ELR (cell line): ENCODE measurements at places on chromosomes 6 and 20.

DNA sequence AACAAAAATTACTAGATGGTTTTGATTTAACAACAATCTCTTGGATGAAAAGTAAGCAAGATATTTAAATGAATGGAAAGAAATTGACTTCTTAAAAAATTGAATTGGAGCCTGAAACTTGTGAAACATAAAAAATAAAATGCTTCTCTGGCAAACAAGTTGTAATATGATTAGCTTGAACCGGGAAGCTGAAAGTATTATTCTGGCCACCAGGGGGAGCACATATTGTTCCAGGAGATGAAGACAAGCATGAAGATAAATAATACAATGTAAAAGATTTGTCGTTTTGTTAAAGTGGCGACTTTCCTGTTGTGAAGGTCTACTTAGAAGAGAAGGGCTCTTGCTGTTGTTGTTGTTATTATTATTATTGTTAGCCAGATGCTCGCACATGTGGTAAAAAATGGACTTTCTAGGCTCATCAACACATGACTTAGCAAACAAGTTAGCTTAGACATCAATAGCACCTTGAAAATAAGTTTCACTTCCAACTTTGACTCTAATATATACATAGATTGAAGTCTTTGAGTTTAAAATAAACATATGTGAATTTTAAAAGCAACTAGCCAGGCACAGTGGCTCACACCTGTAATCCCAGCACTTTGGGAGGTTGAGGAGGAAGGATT lies 14.2 kb downstream of the PAX1 start:
- peak; percentile 53 for DNase-seq

- no peak for DNase-seq
Measured at GRCh38 chr6:162190981-162191380, 536.6 kb downstream of the PRKN start.

- no peak for DNase-seq
Measured at GRCh38 chr6:70847106-70848084, 109.5 kb downstream of the B3GAT2 start.

DNA sequence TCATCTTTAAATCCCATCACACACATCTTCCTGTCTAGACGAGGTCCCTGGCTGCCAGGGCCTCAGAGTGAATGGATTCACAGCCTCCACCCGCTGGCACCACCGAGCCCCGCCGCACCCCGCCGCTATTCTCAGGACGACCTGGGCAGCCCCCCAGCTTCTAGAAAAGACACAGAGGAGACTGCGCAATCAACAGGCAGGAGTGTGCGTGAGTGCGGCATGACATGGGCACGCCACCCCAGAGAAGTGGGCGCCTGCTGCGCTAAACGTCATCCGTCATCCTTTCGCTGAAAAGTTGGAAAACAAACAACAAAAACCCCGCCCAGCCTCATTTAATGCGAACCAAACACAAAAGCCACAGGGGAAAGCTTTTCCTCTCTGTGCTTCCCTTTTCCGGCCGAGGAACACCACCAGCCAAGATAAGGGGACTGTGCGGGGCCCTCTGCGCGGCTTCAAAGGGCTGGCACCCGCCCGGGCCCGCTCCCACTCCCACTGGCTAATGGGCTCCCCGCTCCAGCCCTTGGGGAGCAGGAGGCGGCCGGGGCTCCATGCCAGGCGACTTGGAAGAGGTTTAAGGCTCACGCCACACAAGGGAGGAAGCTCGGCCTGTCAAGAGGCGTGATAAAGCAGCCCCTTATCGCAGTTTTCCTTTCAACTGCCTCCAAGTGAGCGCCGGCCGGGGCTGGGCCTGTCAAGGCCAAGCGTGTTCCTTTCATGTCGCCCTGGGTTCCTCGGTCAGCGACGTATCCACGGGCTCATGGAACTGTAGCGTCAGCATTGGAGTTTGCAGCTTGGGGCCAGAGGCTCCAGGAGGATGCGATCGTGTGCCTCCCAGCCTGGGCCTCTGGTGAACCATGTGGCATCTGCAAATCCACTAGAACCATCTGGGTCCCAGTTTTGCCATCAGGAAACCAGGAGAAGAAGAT lies 50.1 kb downstream of the NFATC2 start:
- no peak for DNase-seq

- no peak for DNase-seq
Measured at GRCh38 chr20:60559462-60559861, 601.2 kb downstream of the CDH26 start.

DNA sequence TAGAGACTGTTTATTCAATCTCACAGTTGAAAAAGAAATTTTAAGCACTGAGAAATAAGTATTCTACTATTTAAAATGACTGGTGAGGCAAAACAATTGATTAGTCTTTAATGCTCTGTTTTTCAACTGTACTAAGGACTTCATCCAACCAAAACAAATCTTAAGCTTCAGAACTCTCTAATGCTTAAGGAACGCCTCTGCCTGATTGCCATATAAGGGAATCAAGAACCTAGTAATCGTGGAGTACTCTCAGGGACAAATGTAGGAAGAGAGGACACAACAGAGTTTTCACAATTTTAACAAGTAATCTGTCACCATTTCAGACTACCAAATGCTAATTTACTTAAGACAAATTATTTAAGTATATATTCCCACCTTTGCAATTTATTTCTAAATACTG lies 16.1 kb downstream of the FBXO30 start:
- no peak for DNase-seq

DNA sequence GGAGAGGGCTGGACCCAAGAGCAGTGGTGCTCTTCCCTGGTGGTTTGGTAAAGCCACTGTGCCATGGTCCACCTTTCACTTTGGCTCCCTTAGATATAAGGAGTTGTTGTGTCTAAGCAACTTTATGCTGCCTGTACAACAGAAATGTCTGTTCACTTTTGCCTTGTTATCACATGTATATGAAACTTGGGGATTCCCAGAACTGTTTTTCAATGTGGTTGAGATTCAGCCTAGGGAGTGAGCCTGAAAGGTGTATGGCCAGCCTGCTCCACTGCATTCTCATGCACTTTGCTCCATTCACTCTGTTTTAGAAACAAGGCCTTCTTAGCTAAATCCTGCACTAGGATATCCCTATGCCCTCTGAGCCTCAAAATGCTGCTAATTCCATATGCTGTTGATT lies 234.5 kb upstream of the THEMIS start:
- DNase-seq: no peak

DNA sequence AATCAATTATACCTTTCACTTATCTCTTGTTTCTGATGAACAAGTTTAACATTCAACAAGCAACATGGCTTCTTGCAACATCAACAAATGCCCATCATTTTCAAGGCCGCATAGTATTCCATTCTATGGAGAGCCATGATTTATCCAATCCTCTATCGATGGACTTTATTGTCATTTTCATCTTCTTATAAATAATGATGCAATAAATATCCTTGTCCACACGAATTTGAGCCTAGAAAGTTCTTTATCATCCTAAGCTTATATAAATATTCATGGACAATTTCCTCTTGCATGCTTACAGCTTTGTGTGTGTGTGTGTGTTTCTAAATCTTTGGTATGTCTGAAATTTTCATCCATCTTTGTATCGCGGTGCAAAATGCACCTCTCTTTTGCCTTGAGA lies 29.1 kb downstream of the TOX2 start:
- DNase-seq: no peak

- DNase-seq: no peak
Measured at GRCh38 chr6:149898966-149899365, 1.1 kb upstream of the RAET1E start.

DNA sequence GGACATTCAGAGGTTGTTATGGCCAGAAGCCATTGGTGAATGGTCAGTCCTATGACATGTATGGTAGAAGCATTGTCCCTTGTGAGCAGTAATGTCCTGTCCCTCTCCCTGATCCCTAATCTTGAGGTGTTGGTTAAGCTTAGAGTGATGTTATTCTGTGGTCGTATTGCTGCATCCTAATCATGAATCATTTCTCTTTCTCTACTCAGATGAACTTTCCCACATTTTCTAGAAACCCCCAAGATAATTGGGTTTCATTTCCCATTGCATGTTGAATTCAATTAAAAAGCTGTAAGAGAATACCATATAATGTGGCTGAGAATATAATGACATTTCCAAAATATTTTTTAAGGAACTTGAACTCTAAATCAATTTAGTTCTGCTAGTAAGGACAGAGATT lies 175.1 kb downstream of the PLCB4 start:
- no peak for DNase-seq

DNA sequence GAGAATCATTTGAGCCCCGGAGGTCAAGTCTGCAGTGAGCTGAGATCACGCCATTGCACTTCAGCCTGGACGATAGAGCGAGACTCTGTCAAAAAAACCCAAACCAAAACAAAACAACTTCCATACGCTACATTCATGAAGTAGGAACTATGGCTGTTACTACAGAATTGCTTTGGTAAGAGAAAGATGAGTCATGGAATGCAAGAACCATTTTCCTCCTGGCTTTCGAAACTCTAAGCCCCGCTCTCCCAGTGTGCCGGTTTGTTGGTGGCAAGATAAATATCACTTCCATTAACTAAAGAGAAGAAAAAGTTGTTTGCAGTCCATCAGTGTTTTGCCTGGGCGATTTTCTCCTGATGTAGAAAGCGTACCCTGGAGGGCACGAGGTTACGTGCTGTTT lies 61.3 kb downstream of the ZDHHC14 start:
- peak; percentile 72 for DNase-seq
